ENCODE measurements at places on chromosomes 4 and X.

DNA sequence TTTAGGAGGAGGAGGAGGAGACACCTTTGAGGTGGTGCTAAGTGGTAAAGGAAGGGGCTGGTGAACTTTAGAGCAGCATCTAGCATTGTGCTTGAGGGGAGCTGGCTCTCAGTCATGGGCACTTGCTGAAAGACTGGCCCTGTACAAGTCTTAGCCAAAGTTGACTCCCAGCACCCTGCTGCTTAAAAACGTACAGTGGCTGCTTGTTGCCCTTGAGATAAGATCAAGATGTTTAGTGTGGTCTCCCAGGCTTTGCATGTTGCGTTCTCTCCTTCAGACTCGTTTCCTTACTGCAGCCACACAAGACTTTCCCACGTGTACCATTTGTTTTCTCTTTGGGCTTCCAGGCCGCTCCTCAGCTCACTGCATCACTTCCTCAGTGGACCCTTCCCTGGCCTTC is 1.8 kb downstream of the MED28 start:
- no peak for DNase-seq

- DNase-seq, result no peak
These were observed 99.2 kb downstream of the SORCS2 start for GRCh38 chr4:7291372-7292114.

DNA sequence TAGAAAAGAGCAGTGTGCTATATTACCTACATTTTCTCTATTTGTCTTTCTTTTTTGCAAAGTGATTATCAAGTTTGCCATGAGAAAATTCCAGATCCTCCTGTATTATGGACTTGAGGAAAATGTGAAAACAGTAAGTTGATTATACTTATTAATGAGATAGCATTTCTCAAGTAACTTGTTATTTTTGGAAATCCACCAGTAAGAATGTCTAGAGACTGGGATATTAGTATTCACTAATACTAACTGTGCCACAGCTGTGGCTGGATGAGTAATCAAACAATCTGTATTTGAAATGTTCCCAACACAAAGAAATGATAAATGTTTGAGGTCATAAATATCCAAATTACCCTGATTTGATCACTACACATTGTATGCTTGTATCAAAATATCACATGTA is 147.0 kb upstream of the CTSO start:
- DNase-seq, result no peak

GRCh38 chr4:155722336-155722735 is 36.5 kb upstream of the GUCY1B1 start:
- no peak for DNase-seq

GRCh38 chr4:182425302-182425701 is 182.1 kb downstream of the TENM3 start:
- no peak for DNase-seq

DNA sequence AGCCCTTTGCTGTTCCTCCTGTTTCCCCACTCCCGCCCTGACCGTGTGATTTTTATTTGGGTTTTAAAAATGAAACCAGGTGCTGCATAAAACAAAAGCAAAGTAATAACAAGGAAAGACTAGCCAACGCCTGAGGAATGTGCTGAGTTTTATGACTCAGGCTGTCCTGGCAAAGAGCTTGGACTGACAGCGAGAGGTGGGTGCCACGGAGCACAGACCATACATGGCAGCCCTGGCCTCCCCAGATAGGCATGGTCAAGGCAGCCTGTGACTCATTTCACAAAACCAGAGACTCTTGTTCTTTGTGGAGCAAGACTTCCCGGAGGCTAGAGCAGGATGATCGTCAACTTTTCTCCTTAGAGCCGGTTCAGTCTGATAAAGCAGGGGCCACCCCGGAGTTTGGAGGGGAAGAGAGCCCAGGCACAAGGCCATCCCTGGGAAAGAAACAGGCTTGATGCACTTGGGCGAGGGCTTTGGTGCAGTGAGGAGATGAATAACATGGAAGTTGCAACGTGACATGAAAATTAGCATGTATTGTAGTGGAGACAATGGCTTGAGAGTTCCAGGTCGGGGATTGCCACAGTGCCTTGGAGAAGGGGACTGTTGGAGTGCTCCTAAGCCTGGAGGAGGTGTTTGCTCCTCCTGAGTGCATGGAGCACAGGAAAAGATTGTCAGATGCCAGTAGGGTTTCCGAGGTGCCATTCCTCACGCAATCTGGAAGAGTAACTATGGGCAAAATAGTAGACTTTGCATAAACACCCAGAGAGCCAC is 54.8 kb downstream of the C4orf51 start:
- no peak for DNase-seq

All from activated CD4-positive, alpha-beta memory T cell treated with anti-CD3 and anti-CD28 coated beads, Interleukin-2, amount 10 ng/mL, durations not matched to agents 7 days and 5 days (primary cell).